ENCODE measurements at places on chromosomes 6 and 20.

GRCh38 chr6:75109765-75110164 is 96.1 kb downstream of the COL12A1 start:
- no peak for DNase-seq

DNA sequence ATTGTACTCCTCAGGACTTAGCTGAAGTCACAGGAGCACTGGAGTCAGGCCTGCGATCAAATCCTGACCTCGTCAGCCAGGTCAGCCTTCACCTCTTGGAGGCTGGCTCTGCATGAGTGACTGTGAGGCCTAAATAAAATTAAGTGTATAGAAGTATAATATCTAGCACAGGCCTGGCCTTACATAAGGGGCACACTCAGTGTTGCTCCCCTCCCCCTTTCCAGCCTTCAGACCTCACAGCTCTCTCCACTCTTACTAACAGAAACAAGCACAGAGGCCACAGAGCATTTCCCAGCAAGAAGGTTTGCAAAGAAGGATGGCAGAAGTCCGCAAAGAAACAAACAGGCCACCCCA is 84.8 kb downstream of the TRERF1 start:
- DNase-seq: no peak

- no peak for DNase-seq
Observed at GRCh38 chr6:41966214-41966920, 24.8 kb upstream of the CCND3 start.

- no peak for DNase-seq
Observed at GRCh38 chr20:58619864-58620431, 31.1 kb upstream of the STX16 start.

DNA sequence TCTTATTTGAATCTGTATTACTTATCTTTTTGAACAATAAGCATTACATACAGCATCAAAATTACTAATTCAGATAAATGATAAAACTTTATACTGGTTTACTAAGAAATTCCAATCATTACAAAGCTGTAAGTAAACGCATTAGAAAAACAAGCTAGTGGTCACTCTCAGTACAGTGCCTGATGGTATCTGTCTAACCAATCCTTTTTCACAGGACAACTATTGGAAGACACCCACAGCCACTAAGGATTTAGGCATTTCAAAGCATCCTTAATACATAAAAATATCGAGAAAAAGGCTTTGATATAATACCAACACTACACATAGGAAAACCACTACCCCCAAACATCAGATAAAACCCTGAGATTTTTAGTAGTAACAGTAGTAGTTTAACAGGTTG is 2.6 kb downstream of the CD164 start:
- peak; percentile 44 for DNase-seq

GRCh38 chr6:34305982-34306708 is 57.3 kb upstream of the SMIM29 start:
- DNase-seq: no peak

DNA sequence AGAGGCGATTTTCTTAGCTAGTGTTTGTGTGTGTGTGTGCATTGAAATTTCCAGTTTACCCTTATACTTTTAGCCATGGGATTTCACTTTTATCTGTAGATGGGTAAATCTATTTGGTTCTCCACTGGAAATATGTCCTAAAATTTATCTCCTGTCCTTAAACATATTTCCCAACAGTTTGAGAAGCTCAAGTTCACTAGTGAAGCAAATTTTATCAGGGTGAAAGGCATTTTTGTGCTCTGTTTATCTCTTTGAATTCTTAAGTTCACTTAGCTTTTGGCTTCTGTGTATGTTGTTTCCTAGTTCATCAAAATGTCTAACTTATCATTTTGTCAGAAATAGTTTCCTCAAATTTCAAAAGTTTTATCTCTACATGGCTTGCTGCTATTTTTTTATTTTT is 561.6 kb downstream of the PHF3 start:
- DNase-seq: no peak

- no peak for DNase-seq
Observed at GRCh38 chr6:18142591-18142861, 12.4 kb downstream of the TPMT start.

- DNase-seq: no peak
Observed at GRCh38 chr6:123604067-123604466, 32.7 kb downstream of the TRDN start.

DNA sequence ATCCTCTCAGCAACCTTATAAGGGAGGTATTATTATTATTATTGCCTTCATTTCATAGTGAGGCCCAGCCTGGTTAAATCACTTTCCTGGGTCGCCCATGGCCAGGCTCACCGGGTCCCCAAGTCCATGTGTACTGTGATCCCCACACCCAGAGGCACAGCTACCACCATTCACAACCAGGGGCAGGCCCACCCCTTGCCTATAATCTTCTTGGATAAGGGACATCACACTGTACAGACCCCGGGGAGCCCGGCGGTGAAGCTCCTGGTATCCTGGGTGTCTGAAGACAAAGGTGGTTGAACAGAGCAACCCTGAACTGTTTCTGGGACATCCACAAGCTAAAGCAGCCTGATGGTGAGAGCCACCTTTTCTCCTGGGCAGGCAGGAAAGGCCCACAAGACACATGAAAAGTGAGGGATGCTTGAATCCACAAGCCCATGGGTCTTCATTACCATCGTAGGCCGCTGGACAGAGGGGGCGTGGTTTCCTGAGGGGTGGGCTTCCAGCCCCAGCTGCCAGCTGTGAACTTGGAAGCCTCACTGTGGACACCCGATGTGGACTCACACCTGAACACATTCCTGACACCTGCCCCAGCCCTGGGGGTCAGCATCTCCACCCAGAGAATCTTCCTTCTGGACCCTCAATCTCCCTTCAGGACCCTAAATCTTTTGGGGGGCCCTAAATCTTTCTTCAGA is 185.5 kb upstream of the PMEPA1 start:
- no peak for DNase-seq

DNA sequence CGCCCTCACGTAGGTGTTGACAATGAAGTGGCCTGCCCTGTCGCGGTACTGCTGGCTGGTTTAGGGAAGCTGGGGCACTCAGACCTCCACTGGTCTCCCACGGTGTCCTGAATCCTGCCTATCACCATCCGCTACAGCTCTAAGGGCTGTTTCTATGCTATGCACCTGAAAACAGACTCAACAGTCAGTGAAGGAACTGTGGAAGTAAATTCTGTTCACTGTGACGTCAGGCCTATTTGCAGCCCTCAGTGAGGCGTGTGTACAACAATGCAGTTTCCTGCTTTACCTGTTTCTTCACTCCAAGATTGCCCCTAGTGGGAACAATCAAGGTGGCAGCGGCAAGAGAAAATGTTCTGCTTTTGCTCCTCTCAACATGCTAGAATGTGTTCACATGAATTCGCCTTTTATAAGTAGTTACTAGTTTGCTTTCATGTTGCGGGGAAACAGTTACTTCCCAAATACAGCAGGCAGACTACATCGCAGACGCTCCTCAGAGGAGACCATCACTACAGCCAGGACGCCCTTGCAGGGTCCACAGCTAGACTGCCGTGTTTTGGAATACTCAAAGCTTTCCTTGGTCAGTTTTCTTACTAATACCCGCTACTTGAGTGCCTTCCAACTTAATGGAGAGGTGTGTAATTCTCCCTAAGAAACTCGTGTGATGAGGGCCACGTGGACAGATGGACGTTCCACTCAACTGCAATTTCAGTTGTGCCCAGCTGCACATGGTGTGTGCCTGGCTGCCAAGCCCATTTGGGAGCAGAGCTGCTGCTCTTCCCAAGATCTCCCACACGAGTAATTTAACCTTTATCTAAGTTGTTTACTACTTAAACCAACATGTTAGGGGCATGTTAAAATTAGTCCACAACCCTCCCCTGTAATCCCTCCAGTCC is 25.4 kb downstream of the DIDO1 start:
- DNase-seq: no peak

- DNase-seq: no peak
Observed at GRCh38 chr6:111663692-111664564, 58.2 kb upstream of the TRAF3IP2 start.

GRCh38 chr6:149890629-149891045 is 7.3 kb downstream of the RAET1E start:
- DNase-seq: no peak

DNA sequence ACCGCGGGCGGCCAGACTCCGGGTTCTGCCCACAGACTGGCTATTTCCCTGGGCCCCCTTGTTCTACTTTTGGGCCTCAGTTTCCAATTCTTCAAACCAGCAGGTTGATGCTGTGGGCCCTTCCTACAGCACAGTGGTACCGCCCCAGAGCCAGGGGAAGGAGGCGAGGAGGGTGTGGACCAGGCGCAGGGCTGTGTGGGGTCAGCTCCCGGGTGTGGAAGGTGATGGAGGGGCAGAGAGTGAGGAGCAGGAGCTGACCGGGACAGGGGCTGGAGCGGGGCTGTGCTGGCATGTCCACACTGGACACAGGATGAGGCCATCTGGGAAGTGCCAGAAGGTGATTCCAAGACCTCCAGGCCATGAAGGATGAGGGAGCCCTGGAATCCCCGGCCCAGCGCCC is 35.2 kb upstream of the CHRNA4 start:
- no peak for DNase-seq

- DNase-seq: no peak
Observed at GRCh38 chr6:1972962-1973361, 272.4 kb downstream of the GMDS start.

GRCh38 chr6:128827675-128828464 is 55.1 kb upstream of the LAMA2 start:
- DNase-seq: no peak

GRCh38 chr6:125989631-125990030 is 3.3 kb downstream of the TRMT11 start:
- no peak for DNase-seq

DNA sequence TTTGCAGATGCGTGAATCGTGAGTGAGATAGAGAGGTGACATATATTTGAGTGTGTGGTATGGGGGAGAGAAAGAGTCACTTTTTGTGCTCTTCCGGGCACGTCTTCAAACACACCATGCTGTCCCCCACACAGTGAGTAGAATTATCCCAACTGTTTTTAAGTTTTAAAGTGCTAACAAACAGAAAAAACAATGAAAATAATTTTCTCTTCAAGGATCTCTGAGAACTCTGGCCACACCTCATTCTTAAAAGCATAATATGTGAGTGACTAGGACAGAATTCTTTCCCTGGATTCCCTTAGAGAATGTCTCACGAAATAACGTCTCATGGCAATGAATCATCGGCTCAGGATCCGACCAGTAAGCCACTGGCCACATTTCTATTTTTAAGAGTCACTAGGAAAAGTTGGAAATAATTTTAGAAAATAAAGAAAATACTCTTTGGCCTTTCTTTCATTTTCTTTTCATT is 235.7 kb upstream of the ZNF217 start:
- DNase-seq: no peak

- DNase-seq: no peak
Observed at GRCh38 chr6:11875325-11876109, 96.9 kb upstream of the ADTRP start.

- DNase-seq: no peak
Observed at GRCh38 chr6:144725736-144726522, 440.8 kb downstream of the UTRN start.

- DNase-seq: no peak
Observed at GRCh38 chr20:32397567-32398084, 39.5 kb downstream of the ASXL1 start.

GRCh38 chr6:37338745-37339255 is 15.0 kb upstream of the RNF8 start:
- no peak for DNase-seq

DNA sequence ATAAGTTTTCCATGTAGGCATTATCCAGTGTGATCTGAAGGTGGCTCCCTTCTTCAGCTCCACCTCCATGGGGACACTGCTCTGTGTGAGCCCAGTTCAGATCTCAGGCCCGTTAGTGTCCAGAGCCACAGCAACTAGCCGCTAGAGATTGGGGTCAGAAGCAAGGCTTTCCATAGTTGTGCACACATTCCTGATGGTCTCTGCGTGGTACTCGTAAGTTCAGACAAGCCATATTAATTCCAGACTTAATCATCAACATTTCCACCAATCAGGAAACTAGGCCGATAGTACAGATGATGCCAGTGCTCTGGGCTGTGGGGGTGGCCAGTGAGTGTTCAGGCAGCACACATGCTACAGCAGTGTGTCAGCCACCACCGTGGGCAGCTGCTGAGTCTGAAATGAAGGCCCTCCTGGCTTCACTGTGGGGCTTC is 17.5 kb upstream of the SYNCRIP start:
- no peak for DNase-seq

DNA sequence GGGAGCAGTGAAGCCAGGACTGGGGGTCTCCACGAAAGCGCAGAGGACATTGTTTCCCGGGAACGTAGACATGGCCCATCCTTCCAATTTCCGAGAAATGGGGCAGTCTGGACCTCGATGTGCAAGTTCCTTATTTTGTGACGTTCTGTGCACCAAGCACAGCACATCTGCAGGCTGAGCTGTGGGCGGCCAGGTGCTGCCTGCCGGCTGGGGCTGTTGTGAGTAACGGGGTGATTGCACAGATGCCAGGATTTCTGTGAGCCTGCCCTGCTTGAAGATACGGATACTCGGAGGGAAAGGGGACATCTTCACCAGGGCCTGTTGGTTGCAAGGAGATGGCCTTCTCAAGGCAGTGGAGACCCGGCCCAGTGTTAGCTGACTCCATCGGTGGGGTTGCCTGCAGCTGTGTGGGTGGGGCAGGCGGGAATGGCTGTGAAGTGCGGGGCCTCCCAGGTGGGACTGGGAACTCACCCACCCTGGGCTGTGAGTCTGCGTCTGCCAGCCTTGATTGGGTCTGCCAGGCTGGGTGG is 27.6 kb downstream of the CDH4 start:
- no peak for DNase-seq

- DNase-seq: no peak
Observed at GRCh38 chr20:13552061-13552460, 86.7 kb downstream of the TASP1 start.

DNA sequence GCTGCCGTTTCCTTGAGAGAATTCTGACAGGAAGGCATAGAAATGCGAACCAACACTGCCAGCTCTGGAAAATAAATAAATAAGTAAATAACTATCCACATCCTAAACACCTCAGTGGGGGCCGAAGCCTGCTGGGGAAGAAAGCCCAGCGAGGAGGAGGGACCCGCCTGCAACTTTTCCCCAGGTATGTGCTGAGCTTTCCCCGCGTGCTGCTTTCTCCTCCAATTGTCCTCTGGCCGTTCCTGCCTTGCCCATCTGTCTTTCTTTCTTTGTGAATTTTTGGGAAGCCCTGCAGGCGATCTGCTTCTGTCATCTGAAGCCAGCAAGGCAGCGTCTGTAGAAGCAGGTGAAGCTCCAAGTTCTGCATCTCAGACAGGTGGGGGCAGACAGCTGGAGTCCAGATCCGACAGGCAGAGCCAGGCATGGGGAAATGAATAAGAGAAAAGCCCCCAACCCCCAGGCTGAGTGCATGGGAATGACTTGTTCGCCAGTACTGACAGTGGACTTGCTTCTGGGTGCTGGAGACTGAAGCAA is 49.2 kb upstream of the IL17A start:
- no peak for DNase-seq

GRCh38 chr6:169787797-169788196 is 36.4 kb downstream of the ERMARD start:
- DNase-seq: no peak

- DNase-seq: no peak
Observed at GRCh38 chr6:134186355-134186754, 131.6 kb downstream of the SGK1 start.

DNA sequence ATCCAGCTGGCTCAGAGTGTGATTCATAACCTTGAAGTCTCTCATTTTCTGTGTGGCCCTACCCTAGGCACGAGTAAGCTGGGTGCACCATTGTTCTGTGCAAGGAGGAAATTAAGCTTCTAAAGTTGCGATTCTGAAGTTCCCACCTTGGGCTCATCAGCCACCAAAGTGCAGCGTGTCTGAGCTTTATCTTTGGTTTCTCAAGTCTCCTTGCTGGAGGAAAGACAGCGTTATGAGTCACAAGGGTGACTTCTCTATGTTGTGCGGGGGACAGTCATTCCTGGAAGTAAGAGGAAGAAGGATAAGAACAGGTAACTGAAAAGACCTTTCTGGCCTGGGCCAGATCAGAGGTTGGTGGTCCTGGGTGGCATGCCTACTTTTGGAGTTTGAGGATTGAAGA is 16.8 kb downstream of the MRAP2 start:
- DNase-seq: no peak

All from T-helper 2 cell (primary cell).